DMS79 treated with DMSO at 0.1 percent for 48 hours (cell line): ENCODE measurements at places on chromosomes 7 and 10.
A peak's percentile ranks its signal among the peaks of the same experiment; 100 is the strongest.

DNA sequence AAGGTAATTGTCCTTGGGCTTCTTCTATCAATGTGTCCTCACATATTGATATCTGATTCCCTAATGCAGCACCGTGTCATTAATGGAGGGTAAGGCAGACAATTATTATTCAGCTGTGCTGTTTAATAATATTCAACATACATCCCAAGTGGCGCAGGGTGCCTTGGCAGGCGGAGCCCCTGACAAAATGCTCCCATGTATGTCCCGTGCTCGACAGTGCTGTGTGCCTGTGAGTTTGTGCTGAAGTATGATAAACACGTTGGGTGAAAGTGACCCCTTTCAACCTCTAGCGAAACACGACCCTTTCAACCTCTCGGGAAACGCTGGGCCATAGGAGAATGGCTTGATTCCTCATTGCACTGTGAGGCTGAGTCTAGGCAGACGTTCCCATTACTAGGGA, 31.3 kb downstream of the PFKP start:
- no peak for DNase-seq

DNA sequence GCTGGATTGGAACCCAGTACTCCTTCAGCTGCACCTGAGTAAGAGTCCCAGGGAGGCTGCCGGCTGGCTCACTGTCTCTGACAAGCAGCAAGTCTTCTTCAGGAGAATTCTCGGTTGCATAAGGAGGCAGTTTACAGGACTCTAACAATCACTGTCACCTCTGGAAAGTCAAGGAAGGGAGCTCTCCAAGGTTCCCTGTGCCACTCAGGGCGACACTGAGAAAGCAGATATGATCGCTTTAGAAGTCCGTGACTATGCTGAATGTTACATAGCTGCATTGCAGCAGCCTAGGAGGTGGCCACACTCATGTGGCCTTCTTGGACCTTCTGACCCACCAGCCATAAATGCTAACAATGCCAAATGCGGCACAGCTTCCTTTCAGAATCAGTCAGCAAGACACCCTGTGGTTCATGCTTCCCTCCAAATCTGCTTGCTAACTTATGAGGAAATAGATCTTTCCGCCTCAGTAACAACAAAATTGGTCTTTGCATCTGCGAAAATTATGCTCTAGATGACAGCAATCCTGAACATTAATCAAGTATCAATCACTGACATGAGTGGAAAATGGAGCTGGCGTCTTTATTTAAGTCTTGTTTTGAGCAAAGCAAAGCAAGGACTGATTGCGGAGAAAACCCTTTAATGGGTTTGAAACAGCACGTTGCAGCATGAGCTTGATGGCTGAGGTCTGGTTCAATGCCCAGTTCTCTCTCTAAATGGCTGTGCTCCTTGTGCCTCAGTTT, 132.9 kb downstream of the ATXN7L1 start:
- DNase-seq: no peak

DNA sequence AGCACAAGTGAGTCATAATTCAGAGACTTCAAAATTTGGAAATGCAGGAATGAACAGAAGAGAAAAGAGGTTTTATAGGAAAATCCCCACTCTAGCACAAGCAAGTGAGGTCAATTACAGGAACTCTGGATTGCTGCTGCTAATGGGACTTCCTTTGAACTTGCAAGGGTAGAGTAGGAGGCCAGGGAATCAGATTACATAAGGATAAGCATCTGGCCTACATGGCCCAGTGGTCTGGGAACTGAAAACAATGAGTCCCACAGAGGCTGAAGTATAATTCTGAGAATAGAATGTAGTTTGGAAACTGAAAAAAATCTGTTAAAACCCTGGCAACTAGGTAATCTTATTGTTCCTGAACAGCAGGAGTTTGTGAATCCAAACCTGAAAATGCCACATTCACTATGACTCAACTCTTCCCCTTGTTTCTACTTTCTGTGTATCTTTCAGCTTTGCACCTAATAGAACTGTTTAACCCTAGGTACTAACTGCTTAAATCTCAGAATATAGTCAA, 66.5 kb downstream of the CTNNA3 start:
- DNase-seq: no peak

GRCh38 chr10:67772894-67773511, 65.0 kb downstream of the DNAJC12 start:
- DNase-seq: no peak

DNA sequence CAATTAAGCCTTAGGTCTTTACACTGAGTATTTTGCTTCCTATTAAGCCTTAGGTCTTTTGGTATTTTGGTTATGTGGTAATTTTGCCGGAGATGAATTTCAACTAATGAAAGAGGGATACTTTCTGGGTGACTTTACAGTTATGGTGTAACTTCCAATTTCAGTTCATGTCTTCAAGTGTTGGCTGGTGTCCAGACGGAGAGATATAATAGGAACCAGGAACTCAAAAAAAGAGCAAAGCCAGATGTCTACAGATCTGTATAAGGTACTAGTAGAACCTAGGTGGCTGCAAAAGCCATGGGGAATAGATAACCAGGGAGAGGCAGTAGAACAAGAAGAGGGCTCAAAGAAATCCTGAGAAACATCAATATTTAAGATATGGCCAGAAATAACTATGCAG, 12.3 kb downstream of the ERCC6 start:
- no peak for DNase-seq

GRCh38 chr7:42235741-42236161, 1.3 kb downstream of the GLI3 start:
- no peak for DNase-seq

GRCh38 chr7:98562381-98562823, 54.7 kb upstream of the NPTX2 start:
- DNase-seq: no peak

- DNase-seq: peak; percentile 47
Observed at GRCh38 chr10:125691160-125691981, 8.4 kb upstream of the TEX36 start.

- DNase-seq: no peak
Observed at GRCh38 chr7:103699032-103699431, 253.0 kb upstream of the SLC26A5 start.

DNA sequence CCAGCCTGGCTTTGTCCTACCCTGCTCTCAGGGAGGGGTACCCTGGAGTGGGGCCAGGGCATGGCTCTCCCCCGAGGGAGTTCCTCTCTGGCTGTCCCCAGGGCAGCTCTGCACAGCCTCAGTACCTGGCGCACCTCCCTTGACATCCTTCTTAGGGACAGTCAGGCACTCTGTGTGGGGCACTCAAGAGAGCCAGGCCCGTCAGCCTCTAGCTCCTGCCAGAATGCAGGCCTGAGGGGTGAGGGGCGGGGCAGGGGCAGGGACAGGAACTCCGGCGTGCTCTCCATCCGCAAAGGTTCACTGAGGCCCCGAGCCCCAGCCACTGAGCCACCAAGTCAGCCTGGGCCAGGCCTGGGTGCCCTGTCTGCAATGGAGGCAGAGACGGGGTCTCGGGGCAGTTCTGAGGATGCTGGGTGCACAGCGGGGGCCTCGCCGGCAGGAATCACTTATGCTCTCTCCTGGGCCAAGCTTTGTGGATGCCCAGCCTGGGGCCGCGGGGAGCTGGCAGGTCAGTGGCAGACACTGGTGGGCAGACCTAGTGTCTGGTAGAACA, 10.1 kb downstream of the LIMK1 start:
- DNase-seq: peak; percentile 20

- DNase-seq: no peak
Observed at GRCh38 chr10:130727766-130728490, 583.6 kb downstream of the TCERG1L start.

DNA sequence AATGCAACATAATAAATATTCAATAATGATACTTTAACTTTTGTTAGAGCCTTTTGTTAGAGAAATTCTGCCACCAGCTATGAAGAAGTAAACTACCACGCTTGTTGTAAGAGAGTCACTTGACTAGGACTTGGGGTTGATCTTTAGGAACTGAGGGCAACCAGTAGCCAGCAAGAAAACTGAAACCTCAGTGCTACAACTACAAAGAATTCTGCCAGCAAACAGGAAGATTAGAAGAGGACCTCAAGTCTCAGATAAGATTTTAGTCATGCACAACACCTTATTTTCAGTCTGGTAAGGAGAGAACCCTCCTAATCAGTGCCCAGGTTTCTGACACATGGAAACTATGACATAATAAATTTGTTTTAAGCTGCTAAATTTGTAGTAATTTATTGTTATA, 498.3 kb upstream of the STEAP1 start:
- DNase-seq: no peak

GRCh38 chr7:158120316-158120715, 467.3 kb downstream of the PTPRN2 start:
- no peak for DNase-seq

DNA sequence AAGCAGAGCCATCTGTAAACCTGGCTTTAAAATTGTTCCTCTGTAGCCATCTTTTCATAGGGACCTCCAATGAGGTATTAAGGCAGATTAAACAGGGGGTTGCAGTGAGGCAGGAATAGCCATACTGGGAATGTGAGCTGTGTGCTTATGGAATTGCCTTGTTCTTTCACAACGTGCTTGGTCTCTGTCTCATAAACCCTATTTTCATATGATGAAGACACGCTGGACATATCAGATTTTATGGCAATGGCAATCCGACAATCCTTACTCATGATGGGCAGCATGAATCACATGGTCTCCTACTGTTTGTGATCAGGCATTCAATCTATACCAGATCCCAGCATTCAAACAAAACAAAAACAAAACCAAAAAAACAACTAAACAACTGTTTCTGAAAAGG, 418.9 kb upstream of the NRP1 start:
- no peak for DNase-seq

GRCh38 chr7:113159746-113160339, 41.5 kb upstream of the SMIM30 start:
- peak; percentile 3 for DNase-seq

GRCh38 chr10:127561647-127562046, 12.5 kb downstream of the NPS start:
- no peak for DNase-seq

DNA sequence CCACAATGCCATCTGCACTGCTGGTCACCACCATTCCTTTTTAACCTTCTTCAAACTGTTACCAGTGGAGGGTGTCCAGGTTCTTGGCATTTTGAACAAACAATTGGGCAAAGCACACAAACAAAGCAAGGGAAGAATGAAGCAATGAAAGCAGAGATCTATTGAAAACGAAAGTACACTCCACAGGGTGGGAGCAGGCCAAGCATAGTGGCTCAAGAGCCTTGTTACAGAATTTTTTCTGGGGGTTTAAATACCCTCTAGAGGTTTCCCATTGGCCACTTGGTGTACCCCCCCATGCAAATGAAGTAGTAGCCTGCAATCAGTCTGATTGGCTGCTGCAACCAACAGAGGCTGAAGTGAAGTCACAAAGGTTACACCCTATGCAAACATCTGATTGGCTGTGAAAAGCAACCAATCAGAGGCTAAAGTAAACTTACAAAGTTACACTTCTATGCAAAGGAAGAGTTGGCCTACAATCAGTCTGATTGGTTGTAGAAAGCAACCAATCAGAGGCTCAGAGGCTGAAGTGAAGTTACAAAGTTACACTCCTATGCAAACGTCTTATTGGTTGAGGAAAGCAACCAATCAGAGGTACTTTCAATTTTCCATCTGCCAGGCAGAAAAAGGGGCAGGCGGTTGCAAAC, 103.2 kb upstream of the WAC start:
- DNase-seq: no peak

DNA sequence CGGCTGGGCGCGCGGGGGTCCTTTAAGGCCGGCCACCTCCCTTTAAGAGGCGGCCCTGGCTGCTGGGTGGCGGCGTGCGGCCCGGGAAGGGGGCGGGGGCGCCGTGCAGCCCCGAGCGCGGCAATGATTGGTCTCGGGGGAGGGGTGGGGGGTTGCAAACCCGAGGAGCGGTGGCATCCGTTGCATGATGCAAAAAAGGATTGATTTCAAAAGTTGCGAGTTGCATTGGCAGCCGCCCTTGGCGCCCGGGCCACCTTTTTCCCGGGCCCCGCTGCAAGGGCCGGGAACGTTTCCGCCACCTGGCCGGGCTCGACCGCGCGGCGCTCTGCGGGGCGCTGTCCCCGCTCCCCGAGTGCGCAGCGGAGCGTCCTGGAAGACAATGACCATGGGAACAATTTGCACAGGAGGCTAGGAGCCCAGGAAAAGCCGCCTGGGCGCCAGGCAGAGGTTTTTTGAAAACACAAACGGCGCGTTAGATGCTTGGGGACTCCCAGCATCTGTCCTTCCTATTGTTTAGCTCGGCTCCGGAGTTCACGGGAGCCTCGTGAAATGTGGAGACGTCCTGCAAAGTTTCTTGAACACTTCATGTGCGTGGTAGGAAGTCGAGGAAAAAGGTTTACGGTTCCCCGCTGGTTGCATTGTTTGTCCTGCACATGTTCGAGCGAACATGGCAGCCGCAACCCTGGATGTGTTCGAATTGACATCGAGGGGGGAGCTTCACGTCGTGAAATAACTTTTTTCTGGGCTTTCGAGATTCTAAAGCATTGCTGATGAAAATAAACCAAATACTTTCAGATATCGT, at the start of gene SEPHS1:
TSS of gene SEPHS1 (minus strand) at position 78 of the 802 bp plus-strand sequence. CDS start 3,343 bp downstream, outside the sequence.
- peak; percentile 34 for DNase-seq

- peak; percentile 17 for DNase-seq
Observed at GRCh38 chr10:95500649-95501048, 60.5 kb downstream of the SORBS1 start.

GRCh38 chr7:38973760-38974159, 3.9 kb upstream of the POU6F2 start:
- DNase-seq: no peak

GRCh38 chr10:79266543-79267312, 80.5 kb upstream of the PPIF start:
- DNase-seq: no peak

- DNase-seq: no peak
Observed at GRCh38 chr10:76124280-76124679, 692.9 kb downstream of the LRMDA start.

- DNase-seq: no peak
Observed at GRCh38 chr7:33554576-33554975, 350.8 kb upstream of the BMPER start.

DNA sequence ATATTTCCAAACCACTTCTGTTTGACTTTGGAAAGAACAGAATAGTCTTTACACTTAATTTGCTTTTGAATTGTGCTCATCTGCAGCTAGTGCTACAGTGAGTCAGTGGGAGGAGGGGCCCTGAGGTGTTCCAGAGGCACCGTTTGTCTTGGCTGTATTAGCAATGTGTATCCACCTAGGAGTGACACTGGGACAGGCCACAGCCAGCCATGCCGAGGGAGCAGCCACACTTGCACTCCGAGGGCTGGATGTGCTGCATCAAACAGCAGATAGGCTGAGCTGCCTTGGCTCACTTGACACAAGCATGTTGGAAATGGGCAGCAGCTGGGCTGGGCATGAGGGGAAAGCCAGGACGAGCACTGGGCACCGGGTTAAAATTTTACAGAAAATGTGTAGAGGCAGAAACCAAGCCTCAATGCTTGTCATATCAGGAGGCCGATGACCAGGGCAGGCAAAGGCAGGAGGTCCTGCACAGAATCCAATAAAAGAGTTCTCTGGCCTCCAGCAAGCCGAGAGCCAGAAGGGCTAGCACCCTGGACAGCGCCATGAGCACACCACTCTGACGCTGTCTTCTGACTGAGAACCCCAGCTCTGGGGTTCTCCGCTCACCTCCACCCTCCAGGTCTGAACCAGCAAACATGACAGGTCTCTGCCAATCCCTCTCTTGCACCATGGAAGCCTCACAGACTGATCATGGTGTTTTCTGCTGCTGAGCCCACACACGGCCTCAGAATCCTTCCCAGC, 163.3 kb downstream of the GRID1 start:
- DNase-seq: no peak
